ENCODE measurements at places on chromosomes 1 and 21.

DNA sequence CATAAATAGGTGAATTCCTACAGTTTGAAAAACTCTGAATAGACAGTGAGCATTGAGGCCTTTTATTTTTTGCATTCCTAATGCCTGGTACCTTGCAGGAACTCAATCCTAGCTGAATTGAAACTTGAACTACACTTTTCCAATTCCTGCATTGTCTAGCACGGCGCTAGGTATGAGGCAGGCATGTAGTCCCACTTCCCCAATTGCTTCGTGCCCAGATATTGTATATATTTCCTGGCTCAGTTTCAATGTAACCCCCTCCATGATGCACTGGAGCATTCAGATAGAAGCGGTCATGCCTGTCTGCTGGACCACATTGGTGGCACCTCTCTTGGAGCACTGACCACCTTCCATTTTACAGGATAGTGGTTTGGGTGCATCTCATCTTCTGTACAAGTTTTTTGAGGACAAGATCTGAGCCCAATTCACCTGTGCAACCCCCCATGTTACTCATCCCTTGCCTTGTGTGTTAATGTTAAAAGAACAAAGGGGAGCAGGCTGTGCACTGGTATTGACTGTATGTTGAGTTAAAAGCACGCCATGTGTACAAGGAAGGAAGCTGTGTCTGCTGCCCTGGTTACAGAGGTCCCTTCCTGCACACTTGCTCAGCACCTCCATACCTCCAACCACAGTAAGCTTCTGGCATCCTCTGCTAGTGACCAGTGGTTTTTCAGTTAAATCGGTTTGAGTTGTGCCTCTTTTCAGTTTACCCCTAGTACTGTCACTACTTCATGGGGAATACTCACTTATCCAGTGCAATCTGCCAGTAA, 10.0 kb upstream of the RAB7B start:
- no peak for DNase-seq

- no peak for DNase-seq
Observed at GRCh38 chr1:80542231-80542630, 1258.5 kb upstream of the ADGRL2 start.

DNA sequence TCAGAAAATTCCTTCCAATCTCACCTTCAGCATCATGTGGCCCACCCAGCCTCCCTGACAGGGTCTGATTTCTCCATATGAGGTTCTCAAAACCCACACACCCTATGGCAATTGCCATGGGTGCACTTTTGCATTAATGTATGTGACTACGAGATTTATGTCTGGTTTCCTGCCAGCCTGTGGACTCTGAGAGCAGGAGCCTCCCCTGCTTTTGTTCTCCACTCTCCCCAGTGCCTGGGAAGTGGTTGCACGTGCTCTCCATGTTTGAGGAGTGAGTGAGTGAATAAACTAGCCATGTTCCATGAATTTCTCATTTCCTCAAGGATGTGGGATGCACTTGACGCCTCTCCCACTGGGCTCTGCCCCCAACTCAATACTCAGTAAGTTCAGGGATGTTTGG, 91.2 kb downstream of the ACTL8 start:
- no peak for DNase-seq

GRCh38 chr1:22855668-22856606, 116.7 kb downstream of the LACTBL1 start:
- DNase-seq = no peak

GRCh38 chr1:39943471-39944290, 11.3 kb upstream of the MFSD2A start:
- DNase-seq = no peak

GRCh38 chr1:39436842-39437241, 54.6 kb upstream of the BMP8A start:
- no peak for DNase-seq

DNA sequence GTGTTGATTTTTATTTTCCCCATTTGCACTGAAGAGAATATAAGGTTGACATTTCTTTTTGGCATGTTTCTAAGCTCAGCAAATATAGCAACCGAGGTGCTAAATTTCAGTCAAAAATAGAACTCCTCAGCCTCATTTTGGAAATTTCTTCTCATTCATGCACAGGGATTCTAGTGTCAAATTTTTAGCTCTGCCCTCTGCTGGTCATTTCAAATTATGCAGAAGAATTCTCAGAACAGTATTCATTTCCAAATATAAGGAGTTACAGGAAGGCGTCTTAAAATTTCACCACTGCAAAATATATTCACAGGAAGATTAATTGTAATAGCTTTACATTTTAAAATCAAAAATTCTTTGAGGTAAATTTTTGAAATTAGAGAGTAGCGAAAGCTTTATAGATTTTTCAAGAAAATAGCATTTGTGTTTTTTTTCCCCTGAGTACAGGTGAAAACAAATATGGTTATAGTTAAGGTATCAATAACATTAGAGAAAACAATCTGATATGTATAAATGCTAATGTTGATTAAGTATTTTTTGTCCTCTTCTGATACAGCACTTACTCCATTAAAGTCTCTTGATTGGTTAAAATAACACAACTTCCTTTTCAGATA, 57.9 kb downstream of the FMN2 start:
- DNase-seq = no peak

DNA sequence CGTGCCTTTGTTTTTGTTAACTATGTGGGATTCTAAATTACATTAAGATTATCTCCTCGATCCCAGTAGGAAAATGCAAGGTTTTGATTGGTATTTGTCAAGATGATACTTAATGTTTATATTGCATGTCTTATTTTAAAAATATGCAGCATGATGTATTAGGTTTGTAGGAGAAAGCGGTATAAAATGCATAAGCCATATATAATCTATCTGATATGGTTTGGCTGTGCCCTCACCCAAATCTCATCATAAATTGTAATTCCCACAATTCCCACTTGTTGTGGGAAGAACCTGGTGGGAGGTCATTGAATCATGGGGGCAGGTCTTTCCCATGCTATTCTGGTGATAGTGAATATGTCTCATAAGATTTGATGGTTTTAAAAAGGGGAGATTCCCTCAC, 198.1 kb upstream of the NCAM2 start:
- no peak for DNase-seq

DNA sequence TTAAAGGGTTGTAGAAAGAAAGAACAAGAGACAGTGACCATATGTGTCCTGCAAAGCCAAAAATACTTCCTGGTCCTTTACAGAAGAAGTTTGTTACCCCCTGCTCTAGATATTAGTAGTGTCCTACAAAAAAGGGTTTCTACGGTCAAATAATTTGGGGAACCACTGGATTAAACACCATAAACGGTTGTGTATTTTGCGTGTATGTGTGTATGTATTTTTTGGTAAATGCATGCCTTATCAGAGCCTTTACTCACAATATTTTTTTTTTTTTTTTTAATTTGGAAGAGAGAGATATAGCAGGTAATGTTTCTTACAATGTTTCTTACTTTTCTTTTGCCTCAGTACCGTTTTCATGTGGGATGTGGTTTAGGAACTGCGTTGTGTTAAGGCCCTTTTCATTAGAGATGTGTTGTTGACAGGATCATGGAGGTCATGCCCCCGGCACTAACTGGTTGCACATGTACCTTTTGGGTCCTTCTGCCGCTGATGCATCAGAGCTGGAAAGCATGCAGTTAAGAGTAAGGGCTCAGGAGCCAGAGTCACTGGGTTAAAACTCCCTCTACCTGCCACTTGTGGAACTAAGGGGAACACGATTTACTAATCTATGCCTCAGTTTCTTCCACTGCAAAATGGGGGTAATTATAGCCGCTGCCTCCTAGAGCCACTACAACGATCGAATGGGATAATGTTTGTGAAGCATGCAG, 234.6 kb upstream of the KAZN start:
- DNase-seq = no peak

GRCh38 chr1:154466206-154466605, 35.8 kb upstream of the TDRD10 start:
- no peak for DNase-seq

DNA sequence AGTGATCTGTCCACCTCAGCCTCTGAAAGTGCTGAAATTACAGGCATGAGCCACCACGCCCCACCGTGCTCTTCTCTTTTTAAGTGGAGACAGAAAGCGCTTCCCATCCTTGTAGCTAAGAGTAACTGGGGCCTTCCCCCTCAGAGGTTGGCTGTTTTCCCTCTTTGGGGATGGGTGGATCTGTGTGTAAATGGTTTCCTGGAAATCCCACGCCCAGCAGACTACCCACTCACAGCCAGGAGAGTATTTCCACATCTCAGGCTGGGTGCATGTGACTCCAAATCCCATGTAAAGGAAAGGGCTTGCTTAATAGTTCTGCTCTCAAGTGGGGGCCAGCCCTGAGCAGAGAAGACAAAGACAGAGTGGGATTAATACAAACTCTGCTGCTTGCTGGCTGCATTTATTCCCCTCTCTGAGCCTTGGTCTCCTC, 19.6 kb upstream of the TCEA3 start:
- DNase-seq = no peak

DNA sequence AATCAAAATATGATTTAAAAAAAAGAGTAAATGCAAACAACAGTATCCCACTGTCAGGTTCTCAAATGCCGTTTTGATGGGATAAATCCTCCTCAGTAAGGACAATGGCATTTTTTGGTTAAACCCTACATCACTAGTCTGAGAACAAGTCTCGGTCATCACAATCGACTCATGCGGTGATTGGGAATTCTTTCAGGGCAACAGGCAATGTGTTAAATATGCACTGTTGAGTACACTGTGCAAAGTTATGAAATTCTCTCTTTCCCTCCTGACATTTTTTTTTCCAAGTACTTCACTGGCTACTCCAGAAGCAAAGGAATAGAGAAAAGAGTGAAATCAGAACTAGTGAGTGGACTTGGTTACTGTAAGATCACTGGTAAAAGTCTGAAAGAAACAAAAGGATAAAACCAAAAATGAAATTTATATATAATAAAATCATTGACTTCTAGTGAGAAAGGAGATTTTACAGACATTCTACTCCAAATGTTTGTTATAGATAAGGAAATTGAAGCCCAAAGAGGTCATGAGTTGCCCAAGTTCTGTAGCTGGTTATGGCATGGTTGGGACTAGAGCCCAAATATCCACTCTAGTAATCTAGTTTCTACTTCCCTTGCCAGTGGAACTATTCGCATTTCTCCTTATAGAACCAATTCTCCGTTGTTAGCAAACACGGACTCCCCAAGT, 111.3 kb downstream of the TGFBR3 start:
- DNase-seq = no peak

DNA sequence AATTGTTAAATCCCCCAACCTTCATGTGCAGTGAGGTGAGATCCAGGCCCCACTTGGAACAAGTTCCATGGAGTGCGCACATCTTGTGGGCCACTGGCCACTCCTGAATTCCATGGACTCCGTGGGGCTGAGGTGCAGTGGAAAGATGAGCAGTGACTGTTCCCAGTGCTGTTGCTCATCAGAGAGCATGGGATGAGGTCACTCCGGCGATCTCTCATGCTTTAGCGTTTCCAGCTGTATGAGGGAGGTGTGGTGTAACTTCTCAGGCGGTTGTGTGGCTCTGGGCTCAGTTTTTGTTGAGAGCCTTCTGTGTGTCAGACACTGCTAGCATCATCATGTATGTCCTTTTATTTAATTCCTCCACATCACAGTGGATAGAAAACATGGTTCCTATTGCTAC, 96.2 kb downstream of the GALNT2 start:
- no peak for DNase-seq

GRCh38 chr21:36962098-36962780, 4.2 kb downstream of the HLCS start:
- no peak for DNase-seq

Data from activated T-cell treated with anti-CD3 and anti-CD28 coated beads, Interleukin-2, amount 50 U/mL, for 4 hours (primary cell).